ENCODE measurements at places on chromosomes 1 and 21.

DNA sequence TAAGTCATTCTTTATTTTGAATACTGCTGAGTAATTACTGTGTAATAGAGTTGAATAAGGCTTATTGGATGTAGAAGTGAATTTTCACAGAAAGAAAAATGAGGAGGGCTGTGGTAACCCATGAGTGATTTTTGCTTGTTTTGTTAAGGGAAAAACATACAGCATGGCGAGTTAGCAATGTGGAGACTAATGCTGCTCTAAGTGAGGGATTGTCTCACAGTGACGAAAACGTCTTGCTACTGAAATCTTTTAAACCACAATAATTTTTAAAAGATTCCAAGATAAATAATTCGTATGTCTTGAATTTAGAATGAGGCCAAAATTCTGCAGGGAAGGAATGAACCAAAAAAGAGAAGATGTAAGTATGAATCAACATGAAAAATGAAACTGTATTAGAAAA is 16.2 kb upstream of the PLA2G4A start:
- DNase-seq, result no peak
- H3K4me3 ChIP-seq, result no peak overlapping the region
- no peaks in the 10 kb centered on the region for H3K4me1 ChIP-seq
- no peak overlapping the region for H3K27ac ChIP-seq

GRCh38 chr1:211577819-211578639 is 932 bp downstream of the SLC30A1 start:
- peak; percentile 80 for DNase-seq
- no peaks in the 10 kb centered on the region for H3K27me3 ChIP-seq
- peak overlapping the region; percentile 95 for H3K27ac ChIP-seq

DNA sequence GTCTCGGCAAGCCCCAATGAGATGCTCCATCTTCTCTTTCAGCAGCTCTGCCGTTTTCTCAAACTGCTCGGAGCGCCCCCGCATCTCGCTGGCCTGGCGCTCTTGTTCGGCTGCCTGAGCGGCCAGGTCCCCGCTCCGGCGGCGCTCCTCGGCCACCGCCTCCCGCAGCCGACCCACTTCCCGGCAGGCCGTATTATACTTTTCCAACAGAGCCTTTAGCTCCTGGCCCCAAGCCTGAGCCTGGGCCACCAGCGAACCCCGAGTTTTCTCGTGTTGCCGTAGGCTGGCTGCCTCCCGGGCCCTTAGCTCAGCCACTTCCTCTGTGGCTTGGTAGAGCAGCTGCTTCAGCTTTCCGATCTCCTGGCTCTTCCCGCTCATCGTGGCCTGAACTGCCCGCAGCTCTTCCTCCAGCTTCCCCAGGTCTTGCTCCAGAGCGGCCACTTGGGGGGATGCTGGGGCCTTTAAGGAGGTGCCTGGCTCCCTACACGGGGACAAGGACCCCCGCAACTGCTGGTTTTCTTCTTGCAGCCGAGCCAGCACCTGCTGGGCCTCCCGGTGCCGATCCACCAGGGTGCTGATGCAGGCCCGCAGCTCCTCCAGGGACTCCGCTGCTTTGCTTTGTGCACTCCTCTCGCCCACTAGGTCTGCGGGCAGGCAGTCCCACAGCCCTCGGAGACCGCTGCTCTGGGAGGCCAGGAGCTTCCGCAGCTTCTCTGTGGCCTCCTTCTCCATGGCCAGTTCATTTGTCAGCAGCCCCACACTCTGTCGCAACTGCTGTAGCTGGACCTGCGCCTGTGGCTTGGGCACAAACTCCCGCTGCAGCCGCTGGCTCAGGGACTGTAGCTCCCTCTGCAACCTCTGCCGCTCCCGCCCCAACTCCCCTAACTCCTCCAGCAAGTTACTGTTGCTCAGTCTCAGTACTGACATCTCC is 13.4 kb upstream of the PIAS3 start:
- no peaks in the 10 kb centered on the region for H3K27me3 ChIP-seq
- DNase-seq, result peak; percentile 87
- no peaks in the 10 kb centered on the region for H3K36me3 ChIP-seq
- peaks cover 21% of the 10 kb centered on the region for H3K4me1 ChIP-seq
- peak overlapping the region; percentile 80 for H3K27ac ChIP-seq

DNA sequence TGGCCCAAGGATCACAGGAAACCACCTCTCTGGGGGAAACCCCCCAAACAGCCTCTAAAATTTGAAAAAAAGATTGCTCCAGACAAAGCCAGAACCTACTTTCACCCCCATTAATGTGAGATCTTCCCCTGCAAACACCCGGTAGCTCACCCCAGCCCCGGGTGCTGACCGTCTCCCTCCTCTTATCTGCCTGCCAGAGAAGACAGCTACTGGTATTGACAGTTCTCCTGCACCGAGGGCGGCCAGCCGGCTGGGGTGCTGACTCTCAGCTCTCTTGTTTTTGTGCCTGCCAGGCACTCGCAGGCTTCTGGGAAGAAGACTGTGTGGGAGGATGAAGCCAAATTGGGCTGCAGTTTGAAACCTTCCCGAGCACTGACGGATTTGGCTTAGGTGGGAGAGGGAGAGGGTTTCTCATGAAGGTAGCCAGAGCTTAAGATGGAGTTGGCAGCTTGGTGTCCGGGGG is 48.2 kb downstream of the RASSF5 start:
- peak overlapping the region; percentile 21 for H3K27ac ChIP-seq
- no peak overlapping the region for H3K4me3 ChIP-seq
- H3K4me1 ChIP-seq, result peaks cover 54% of the 10 kb centered on the region
- H3K27me3 ChIP-seq, result no peaks in the 10 kb centered on the region

GRCh38 chr1:114075546-114076242 is 78.0 kb downstream of the SYT6 start:
- H3K4me1 ChIP-seq, result no peaks in the 10 kb centered on the region
- no peaks in the 10 kb centered on the region for H3K36me3 ChIP-seq
- H3K27ac ChIP-seq, result no peak overlapping the region
- H3K27me3 ChIP-seq, result no peaks in the 10 kb centered on the region

DNA sequence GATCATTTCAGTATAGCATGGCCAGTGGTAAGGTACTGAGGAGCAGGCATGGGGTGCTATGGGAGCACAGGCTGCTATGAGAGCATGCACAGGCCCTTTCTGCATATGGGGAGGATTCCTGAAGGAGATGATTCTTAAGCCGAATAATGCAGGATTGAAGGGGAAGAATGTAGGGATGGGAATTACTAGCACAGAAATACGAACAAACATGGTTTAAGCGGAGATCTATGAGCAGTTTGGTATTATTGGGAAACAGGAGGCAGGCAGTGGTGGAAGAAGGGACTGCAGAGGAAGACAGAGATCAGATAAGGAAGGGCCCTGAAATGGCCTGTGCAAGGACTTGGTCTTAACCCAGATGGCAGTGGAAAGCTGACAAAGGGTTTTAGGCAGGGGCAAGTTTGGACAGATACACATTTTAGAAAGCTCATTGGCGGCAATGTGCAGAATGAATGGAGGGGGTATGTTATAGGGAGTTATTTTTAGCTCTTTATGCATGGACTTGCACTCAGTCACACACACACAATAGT is 1.7 kb downstream of the OSCP1 start:
- no peak for DNase-seq
- H3K27me3 ChIP-seq, result no peaks in the 10 kb centered on the region
- no peak overlapping the region for H3K27ac ChIP-seq
- no peaks in the 10 kb centered on the region for H3K36me3 ChIP-seq

- no peaks in the 10 kb centered on the region for H3K27me3 ChIP-seq
- H3K27ac ChIP-seq, result peak overlapping the region; percentile 100
- DNase-seq, result peak; percentile 80
- peak overlapping the region; percentile 82 for H3K4me3 ChIP-seq
- H3K36me3 ChIP-seq, result no peaks in the 10 kb centered on the region
Measured at GRCh38 chr1:183023601-183024316, 539 bp downstream of the LAMC1 start.

- no peak for DNase-seq
- H3K27ac ChIP-seq, result peak overlapping the region; percentile 88
- H3K4me1 ChIP-seq, result peaks cover 13% of the 10 kb centered on the region
- no peaks in the 10 kb centered on the region for H3K36me3 ChIP-seq
Measured at GRCh38 chr1:148264374-148265276, 112.5 kb upstream of the NBPF11 start.

DNA sequence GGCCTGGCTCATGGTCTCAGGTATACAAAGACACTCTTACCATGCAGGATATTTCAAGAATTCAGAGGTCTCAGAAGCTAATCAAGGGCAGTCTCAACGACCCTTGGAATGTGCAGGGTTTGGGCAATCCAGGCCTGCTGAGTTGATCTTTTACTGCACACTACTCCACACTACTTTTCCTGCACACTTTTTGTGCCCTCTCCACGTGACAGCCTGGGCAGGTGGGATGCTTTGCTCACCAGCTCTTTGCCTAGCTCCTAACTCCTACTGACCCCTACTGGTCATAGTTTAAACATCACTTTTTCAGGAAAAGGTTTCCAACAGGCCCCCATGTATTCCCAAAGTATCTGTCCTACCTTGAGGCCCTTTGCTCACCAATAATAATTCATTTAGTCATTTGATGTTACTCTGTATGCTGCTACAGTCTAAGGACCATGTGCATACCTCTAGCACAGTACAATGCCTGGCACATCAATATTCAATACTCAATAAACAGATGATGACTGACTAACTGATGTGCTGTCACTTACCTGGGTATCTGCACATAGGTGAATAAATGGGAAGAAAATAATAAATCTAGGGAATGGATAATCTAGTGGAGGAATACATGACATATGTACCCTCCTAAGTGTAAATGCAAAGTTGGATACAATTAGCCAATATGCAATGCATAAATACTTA is 9.6 kb downstream of the DUSP23 start:
- H3K4me3 ChIP-seq, result no peak overlapping the region
- H3K27ac ChIP-seq, result no peak overlapping the region
- peaks cover under 1% of the 10 kb centered on the region for H3K27me3 ChIP-seq
- H3K36me3 ChIP-seq, result no peaks in the 10 kb centered on the region

DNA sequence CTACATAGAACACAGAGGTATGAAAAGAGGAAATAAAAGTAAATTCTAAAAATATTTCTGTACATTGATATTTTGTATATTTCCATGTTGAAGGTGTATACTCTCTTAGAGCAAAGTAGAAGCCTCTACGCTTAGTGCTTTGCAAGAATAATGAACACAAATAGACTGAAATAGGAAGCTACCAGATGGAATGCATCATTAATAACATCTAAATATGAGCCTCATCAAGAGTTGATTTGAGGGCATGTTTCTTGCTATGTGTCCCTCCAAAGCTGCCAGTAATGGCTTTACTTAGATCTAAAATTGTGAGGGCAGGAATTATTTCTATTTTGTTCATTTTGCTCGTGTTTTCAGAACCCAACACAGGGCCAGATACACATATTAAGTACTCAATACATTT is 94.4 kb downstream of the KCNT2 start:
- no peaks in the 10 kb centered on the region for H3K27me3 ChIP-seq
- no peaks in the 10 kb centered on the region for H3K4me1 ChIP-seq
- no peak overlapping the region for H3K4me3 ChIP-seq

DNA sequence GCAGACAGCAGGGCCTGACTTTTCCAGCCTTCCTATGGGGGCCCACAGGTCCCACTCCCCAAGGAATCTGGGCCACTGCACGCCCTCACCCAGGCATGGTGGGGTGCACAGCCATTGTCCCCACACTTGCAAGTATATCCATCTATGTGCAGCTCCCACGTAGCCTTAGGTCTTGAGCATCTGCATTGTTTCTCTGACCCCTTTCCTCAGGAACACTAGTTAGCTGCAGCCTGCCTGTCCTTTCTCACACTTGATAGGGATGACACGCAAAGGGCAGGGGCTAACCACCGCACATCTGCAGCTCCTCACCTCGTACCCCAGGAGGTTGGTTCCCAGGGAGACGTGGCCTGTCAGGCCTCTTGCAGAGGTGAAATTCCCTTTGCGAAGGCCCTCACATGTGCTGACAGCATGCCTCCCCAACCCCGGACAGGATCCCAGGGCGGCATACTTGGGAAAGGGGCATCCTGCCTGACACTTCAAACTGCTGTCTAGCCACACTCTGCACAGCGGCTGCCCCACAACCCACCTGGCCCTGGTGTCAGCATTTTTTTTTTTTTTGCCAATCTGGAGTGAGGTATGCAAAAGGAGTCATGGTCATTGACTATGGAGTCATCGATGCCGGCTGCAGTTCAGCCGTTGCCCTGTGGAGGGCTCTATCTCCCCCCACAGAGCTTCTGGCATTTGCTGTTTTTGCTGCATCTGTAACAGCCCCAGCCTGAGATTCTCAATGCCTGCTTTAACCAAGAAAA is 5.0 kb downstream of the JMJD4 start:
- no peak overlapping the region for H3K27ac ChIP-seq
- no peak overlapping the region for H3K4me3 ChIP-seq
- no peak for DNase-seq
- peaks cover 23% of the 10 kb centered on the region for H3K36me3 ChIP-seq
- H3K27me3 ChIP-seq, result no peaks in the 10 kb centered on the region
- peaks cover 53% of the 10 kb centered on the region for H3K4me1 ChIP-seq

- no peak overlapping the region for H3K4me3 ChIP-seq
- H3K27ac ChIP-seq, result no peak overlapping the region
- H3K27me3 ChIP-seq, result peaks cover 47% of the 10 kb centered on the region
- peaks cover 7% of the 10 kb centered on the region for H3K4me1 ChIP-seq
- no peaks in the 10 kb centered on the region for H3K36me3 ChIP-seq
- no peak for DNase-seq
Measured at GRCh38 chr1:156385534-156386031, 16.6 kb downstream of the RHBG start.

- H3K4me1 ChIP-seq, result peaks cover 20% of the 10 kb centered on the region
- no peak for DNase-seq
- H3K27me3 ChIP-seq, result no peaks in the 10 kb centered on the region
Measured at GRCh38 chr1:6523566-6523965, 30.7 kb downstream of the NOL9 start.

- no peak overlapping the region for H3K27ac ChIP-seq
- no peaks in the 10 kb centered on the region for H3K27me3 ChIP-seq
- no peaks in the 10 kb centered on the region for H3K36me3 ChIP-seq
- H3K4me1 ChIP-seq, result no peaks in the 10 kb centered on the region
- DNase-seq, result no peak
Measured at GRCh38 chr1:243394066-243394465, 138.2 kb downstream of the SDCCAG8 start.

- H3K36me3 ChIP-seq, result no peaks in the 10 kb centered on the region
- DNase-seq, result no peak
- H3K27ac ChIP-seq, result no peak overlapping the region
- H3K27me3 ChIP-seq, result no peaks in the 10 kb centered on the region
- peaks cover 11% of the 10 kb centered on the region for H3K4me1 ChIP-seq
Measured at GRCh38 chr1:64269558-64269884, 66.1 kb downstream of the UBE2U start.

GRCh38 chr1:118184739-118185083 is 317 bp downstream of the SPAG17 start:
- no peaks in the 10 kb centered on the region for H3K27me3 ChIP-seq
- no peak overlapping the region for H3K27ac ChIP-seq
- peaks cover 11% of the 10 kb centered on the region for H3K4me1 ChIP-seq
- DNase-seq, result no peak
- no peaks in the 10 kb centered on the region for H3K36me3 ChIP-seq

- H3K27ac ChIP-seq, result no peak overlapping the region
- no peak for DNase-seq
- no peaks in the 10 kb centered on the region for H3K36me3 ChIP-seq
- no peaks in the 10 kb centered on the region for H3K27me3 ChIP-seq
- H3K4me1 ChIP-seq, result peaks cover 6% of the 10 kb centered on the region
Measured at GRCh38 chr1:168319691-168320090, 39.0 kb downstream of the TBX19 start.

- no peaks in the 10 kb centered on the region for H3K36me3 ChIP-seq
- H3K4me1 ChIP-seq, result peaks cover 80% of the 10 kb centered on the region
- H3K27ac ChIP-seq, result peak within 1 kb of the TSS; percentile 89
Measured at GRCh38 chr1:159945483-159946241, at the start of gene IGSF9. Gene IGSF9, minus strand, starts transcription at chr1:159945613. Its CDS starts 2,159 bp downstream, at chr1:159943454.
